D341Med (cell line): ENCODE measurements at places on chromosomes 13 and 19.

DNA sequence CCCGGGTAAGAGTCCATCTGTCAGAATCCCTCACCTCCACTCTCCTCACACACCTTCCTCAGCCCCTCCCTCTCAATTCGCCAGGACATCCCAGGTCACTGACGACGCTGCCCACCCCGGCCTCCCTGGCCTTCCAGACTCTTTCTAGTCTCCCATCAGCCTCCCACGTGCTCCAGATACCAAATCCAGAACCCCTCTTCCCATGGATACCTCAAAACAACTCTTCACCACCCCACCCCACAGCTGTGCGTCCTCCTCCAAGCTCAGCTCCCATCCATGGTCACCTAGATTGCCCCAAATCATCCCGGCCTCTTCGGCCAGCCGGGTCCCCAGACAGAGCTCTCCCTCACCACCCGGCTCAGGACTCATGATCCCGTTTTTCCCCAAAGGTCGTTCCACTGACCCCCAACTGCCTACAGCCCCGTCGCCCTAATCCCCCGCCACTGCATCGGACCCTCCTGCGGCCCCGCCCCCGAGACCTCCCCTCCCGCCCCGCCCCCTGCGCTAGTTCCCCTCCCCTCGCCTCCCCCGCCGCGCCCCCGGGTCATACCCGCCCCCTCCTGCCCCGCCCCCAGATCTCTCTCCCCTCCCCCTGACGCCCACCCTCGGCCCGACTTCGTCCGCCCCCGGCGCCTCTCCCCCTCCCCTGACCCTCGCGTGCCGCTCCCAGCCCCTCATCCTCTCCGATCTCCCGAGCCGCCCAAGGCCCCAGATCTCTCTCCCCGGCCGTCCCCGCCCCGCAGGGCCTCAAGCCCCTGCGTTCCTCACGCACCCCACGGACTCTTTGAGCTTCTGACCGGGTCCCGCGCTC is 546 bp downstream of the UBXN6 start:
- peak; percentile 92 for DNase-seq

- DNase-seq = no peak
Measured at GRCh38 chr19:5480427-5480836, 25.2 kb downstream of the ZNRF4 start.

DNA sequence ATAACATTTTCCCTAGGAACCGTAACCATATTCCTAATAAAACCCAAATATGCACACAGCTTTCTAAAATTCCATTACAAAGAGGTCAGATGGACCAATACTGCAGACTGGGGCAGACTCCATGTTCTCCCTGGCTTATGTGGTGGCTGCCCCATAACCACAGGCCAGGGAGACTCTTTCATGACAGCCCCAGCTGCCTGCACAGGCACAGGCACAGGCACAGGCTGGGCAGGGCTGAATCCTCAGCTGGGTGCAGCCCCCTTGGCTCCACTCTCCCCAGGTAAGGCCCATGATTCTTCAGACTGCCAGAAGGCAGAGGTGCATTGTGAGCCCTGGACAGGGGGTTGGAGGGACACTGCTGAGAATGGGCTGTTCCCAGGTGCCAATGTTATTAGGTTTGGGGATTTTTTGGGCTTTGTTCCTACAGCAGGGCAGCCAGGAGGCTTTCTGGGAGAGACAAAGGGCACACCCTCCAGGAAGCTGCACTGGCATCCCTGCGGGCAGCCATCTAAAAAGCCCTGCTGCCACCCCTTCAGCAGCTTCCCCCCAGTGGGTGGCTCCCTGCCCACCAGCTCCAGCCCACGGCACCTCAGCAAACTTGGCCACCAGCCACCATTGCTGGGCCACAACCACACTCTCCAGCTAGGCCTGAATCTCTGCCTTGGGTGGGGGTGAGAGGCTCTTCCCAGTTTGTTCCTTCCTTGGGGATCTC is 20.0 kb downstream of the DOCK9 start:
- DNase-seq = no peak

DNA sequence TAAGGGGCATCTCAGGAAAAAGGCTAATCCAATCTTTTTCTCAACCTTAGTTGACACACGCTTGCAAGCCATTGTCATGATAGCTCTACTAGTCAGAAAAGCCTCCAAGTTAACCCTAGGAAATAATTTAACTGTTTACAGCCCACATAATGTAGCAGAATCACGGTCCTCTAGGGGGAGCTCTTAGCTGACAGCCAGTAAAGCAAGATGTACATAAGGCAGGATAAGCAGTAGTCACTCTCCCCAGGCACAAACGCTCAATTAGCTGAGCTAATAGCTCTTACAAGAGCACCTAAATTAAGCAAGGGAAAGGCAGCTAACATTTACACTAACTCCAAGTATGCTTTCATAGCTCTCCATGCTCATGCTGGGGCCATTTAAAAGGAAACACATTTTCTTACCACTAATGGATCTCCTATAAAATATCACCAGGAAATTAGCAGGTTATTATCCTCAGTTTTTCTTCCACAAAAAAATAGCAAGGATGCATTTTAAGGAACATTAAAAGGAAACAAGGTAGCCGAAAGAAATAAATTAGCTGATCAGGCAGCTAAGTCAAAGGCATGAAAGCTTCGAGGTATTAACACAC is 33.7 kb upstream of the ZSCAN5A start:
- DNase-seq = no peak

DNA sequence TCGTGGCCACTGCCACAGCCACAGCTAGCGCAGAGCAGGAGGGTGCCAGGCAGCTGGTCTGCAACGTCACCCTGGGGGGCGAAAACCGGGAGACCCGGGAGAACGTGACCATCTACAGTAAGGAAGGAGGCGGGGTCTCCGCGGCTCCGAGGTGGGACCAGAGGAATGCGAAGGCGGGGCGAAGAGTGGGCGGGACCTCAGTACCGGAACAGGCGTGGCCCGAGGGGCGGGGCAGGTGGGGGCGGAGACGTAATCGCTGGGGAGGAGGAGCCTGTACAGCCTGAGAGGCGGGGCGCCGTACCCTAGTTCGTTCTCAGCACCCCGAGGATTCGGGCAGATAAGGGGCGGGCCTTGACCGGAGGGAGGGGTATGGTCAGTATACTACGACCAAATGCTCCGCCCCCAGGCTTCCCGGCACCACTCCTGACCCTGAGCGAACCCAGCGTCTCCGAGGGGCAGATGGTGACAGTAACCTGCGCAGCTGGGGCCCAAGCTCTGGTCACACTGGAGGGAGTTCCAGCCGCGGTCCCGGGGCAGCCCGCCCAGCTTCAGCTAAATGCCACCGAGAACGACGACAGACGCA is 2.5 kb downstream of the ICAM5 start:
- peak; percentile 82 for DNase-seq

DNA sequence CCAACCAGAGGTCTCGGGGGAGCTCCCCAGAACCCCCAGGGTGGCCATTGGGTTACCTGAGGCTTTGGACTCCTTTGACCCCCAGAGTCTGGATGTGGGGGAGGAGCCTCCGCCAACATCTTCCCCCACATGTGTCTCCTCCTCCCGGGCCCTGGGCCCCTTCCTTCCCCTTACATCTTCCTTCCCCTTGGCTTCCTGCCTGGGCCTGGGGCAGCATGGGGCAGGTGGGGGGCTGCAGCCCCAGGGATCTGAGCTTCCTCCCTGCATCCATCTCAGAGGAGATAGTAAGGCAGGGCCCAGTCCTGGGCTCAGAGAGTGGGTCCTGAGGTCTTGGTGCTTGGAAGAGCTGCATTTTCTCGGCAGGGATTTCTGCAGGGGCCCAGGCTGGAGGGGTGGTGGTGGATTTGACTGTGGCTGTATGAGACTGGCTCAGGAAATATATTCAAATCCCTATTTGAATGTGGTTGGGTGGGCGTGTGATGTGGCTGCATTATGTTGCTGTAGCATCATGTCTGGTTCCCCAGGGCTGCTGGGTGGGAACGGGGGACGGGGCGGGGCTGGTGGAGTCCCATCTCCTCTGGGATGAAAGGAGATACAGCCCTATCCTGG is 919 bp downstream of the VAV1 start:
- DNase-seq = peak; percentile 59

- no peak for DNase-seq
Measured at GRCh38 chr13:36921631-36922301, 1.7 kb upstream of the SMAD9 start.

DNA sequence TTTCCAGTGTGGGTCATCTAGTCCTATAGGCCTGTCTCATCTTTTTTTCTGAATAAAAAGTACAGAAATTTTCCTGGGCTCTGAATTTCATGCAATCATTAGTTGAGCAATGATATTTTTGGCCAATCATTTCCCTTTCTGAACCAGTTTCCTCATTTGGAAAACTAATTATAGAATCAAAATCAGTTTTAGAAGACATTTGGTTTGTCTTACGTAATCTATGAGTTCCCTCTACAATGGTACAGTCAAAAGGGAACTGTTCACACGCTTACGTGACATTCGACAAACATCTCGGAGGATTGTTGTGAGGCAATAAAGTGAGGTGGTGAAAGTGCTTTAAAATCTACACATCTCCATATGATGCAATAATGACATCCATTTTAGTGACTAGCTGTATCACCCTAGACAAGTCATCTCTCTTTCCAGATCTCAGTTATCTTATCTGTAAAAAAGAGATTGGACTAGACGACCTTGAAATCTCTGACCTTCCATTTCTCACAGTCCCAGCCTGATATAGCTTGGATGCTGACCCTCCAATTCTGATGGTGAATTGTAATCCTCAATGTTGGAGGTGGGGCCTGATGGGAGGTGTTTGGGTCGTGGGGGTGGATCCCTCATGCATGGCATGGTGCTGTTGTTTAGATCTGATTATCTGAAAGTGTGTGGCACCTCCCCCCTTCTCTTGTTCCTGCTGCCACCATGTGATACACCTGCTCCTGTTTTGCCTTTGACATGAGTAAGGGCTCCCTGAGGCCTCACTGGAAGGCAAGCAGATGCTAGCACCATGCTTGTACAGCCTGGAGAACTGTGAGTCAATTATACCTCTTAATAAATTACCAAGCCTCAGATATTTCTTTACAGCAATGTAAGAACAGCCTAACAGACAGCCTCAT is 26.7 kb downstream of the FLT1 start:
- DNase-seq = no peak

GRCh38 chr19:1265615-1266128 is 3.5 kb upstream of the CIRBP start:
- DNase-seq = peak; percentile 47

GRCh38 chr19:29263305-29264135 is 50.6 kb upstream of the UQCRFS1 start:
- peak; percentile 50 for DNase-seq

GRCh38 chr13:74040200-74040599 is 94.0 kb downstream of the KLF12 start:
- peak; percentile 78 for DNase-seq

DNA sequence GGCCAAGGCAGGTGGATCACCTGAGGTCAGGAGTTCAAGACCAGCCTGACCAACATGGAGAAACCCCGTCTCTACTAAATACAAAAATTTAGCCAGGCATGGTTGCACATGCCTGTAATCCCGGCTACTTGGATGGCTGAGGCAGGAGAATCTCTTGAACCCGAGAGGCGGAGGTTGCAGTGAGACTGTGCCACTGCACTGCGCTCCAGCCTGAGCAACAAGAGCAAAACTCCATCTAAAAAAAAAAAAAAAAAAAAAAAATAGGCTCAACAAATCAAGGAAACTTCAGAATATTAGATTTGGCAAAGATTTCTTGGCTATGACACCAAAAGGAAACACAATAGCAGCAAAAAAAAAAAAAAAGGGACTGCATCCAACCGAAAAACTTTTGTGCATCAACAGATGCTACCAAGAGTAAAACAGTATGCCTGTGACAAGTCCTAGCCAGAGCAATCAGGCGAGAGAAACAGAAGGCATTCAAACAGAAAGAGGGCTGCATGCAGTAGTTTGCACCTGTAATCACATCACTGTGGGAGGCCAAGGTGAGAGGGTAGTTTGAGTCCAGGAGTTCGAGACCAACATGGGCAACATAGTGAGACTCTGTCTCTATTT is 23.8 kb downstream of the ZNF160 start:
- no peak for DNase-seq

- peak; percentile 91 for DNase-seq
Measured at GRCh38 chr19:49339301-49340068, 4.3 kb downstream of the CD37 start.

DNA sequence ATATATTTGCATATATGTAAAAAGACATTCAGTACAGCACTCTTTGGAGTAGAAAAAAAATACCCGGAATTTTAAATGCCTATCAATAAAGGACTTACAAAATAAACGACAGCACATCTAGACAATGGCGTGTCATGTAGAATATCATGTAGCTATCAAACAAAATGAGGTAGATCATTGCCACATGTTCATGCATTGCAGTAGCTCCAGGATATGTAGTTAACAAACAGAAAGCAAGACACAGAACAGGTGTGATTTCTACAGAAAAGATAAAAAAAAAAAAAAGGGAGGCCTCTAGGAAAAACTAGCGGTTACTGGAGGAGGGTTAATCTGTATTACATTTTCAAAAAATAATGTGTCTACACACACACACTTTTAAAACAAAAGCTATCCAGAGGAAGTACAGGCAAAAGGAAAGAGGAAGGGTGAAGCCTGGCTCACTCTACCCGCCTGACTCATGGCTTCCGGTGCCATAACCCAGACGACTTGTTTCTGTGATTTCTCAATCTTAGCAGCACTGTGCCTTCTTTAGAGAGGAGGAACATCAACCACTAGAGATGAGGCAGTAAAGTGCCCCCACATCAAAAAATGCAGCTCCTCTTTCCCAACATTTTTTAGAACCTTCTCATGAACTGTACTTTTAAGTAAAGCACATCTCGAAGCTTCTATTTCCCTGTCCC is 6.9 kb downstream of the KCTD12 start:
- no peak for DNase-seq

DNA sequence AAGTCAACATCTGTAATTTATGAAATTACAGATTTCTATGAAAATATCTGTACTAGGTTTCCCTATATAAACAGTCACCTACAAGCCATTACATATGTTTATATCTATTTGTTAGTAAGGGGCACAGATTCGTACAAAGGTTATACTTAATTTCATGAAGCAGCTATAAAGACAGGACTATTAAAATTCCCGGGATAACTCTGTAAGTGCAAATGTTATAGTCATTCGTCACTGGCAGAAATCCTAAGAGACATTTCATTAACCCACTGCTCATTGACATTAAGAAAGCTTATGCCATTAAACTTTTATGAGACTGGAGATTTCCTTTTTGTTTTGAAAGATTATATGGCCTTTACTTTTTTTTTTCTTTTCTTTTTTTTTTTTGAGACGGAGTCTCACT is 122.9 kb downstream of the MYO16 start:
- DNase-seq = no peak
